ENCODE measurements at places on chromosomes 6 and 20.

DNA sequence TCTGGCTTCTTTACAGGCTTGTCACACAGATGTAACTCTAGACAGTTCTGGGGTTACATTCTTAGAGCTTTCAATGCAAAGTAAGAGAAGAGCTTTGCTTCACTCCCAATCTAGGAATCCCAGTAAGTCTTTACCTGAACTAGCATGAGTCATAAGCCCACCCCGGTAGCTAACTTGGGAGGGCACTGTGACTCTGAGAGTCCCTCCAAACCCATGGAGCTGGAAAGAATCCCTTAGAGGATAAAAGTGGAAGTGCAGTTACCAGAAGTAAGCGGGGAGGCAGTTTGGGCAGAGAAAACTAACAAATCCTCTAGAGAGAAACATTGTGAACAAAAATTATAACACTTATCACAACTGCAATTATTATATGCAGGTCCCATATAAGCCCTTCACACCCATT, 84.0 kb upstream of the SMLR1 start:
- DNase-seq, result no peak

DNA sequence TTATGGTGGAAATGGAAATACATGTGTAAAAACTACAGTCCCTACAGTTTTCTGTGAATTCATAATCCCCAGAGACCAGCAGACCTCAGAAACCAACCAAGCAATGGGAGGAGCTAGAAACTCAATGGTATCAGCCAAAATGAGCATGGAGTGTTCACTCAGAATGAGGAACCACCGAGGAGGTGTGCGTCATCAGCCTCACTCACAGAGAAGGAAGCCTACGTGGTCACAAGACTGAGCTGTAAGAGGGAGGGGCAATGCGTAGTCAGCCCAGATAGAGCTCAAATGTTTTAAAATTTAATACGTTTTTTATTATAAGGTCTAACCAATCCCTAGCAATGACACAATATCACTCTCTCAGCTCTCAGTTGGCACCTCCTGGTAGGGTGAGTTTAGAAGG, 17.4 kb downstream of the MYLK4 start:
- peak; percentile 6 for DNase-seq

- no peak for DNase-seq
These were observed 55.4 kb upstream of the RIPOR2 start for GRCh38 chr6:24990944-24991809.

DNA sequence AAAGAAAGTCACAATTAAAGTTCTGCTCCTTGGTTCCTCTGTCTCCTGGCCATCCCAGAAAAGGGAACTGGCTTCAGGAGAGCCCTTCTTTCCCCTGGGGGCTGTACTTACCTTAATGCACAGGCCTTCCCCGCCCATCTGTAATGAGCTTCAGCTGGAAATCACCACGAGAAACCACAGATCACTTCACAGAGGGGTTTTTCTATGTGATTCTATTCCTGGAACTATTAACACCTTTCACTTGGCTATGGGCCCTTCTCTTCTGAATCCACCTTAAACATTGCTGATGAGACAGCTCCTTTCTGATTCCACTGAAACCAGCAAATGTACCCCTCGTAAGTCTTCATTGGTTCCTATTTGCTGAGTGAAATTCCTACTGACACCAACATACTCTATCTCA, 80.7 kb downstream of the FOXF2 start:
- no peak for DNase-seq

DNA sequence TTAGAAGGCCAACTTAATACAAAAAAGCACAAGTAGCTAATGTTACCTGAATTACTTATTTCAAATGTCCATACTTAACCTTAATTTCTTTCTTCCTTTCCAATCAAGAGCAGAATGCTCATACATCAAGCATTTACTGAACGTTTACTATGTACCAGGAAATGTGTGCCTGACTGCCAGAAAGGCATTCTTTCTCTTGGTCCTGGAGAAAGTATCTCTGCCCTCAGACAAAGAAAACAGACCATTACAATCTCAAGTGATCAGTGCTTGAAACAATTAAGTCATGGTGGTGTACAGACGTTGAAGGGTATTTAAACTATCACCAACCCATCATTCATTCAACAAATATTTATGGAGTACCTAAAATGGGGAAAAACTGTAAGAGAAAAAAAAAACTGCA, 26.4 kb downstream of the CSNK2A1 start:
- no peak for DNase-seq

DNA sequence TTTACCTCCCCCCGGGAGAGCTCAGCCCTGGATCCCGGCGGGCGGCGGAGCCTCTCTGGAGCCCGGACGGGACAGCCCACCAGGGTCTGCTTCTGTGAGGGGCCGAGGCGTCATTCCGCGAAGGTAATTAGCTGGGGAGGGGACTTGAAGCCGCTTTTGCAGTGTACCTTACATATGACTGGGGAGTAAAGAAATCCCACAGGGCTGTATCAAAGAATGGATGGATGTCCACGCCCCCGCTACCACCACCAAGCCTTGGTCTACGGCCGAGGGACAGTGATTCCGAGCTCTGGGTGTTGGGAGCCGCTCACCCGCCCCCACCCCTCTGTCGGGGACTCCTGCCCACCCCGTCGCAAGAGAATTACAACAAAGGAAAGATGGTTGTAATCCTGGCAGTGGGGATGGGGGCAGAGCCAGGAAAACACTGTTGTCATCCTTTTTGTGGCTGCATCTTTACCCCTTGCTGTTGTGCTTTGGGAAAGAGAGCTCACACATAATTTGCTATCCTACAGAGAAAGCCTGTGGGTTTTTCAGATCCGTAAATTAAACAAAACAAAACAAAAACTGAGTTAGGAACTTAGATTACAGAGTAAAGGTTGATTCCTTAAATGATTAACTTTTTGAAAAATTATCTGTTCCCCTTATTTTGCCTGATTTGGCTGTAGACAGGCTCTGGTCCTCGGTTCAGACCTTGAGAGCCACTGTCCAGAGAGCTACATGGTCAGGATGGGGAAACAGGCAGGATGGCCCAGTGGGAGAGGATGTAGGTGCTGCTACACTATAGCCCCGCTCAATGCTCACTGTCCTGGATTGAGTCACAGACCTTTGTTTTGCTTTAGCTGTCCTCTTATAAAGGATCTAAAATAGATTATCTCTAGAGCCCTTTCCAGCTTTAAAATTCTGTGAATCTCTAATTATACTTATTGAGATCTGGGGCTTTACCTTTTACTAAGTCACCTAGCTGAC, 997 bp upstream of the FBXO30 start:
- no peak for DNase-seq

GRCh38 chr6:47161176-47161687, 119.1 kb upstream of the ADGRF1 start:
- no peak for DNase-seq

DNA sequence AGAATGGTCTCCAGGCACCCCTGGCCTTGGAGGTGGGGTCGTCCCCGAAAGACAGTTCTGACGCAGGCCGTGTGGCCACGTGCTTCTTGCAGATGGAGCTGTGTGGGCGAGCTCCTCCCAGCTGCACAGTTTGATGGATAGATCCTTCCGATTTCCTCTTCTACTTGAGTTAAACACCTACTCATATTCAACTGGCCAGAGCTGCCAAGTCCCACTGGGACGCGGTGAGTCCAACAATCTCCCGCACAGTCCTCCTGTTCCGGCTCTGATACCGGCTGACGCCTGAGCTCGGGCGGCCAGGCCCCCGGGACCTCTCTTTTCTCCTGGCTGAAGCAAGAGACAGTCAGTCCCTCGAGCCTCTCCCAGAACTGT, 57.9 kb upstream of the DACT2 start:
- DNase-seq, result no peak

GRCh38 chr20:23227274-23227673, 123.3 kb upstream of the NXT1 start:
- DNase-seq, result no peak

GRCh38 chr6:3333263-3333662, 74.5 kb downstream of the PSMG4 start:
- DNase-seq, result no peak

GRCh38 chr20:25288291-25289181, 40.7 kb downstream of the PYGB start:
- no peak for DNase-seq

DNA sequence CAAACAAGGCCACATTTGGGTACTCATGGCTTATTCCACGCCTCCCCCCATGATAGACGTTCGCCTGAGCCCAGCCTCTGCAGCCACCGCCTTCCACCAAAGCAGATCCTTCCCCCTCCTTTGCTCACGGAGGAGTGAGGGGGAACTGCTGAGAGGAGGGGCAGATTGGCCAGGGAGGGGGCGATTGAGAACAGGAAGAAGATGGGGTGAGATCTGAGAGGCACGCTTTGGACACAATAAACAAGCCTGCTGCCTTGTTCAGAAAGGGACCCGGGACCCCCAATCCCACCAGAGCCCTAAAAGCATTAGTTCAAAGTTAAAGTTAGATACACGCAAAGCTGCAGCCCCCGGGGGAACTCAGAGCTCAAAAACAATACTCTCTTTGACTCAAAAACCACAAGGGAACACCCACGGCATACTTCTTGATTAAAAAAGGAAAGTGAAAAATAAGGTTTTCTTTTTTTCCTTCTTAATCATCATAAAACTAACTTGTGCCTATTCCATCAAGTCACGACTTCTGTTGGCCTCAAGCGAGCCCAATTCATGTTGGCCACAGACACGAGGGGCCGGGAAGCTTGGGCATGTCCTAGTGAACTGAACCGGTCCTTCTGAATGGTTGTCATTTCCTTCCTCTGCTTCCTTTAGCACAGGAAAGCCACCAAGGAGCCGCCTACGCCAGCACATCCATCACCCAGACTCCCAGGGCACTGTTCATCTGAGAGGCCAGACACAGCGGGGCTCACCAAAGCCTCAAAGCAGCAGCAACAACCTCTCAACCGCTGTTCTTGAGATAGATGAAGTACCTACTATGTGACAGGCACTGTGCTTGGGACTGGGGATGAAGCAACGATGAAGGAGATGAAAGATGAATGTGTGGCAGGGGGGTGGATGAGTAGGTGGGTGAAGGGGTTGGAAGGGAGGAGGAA, 44.7 kb downstream of the NFATC2 start:
- DNase-seq, result peak; percentile 44

GRCh38 chr20:50133474-50134217, 19.9 kb downstream of the PEDS1 start:
- no peak for DNase-seq

DNA sequence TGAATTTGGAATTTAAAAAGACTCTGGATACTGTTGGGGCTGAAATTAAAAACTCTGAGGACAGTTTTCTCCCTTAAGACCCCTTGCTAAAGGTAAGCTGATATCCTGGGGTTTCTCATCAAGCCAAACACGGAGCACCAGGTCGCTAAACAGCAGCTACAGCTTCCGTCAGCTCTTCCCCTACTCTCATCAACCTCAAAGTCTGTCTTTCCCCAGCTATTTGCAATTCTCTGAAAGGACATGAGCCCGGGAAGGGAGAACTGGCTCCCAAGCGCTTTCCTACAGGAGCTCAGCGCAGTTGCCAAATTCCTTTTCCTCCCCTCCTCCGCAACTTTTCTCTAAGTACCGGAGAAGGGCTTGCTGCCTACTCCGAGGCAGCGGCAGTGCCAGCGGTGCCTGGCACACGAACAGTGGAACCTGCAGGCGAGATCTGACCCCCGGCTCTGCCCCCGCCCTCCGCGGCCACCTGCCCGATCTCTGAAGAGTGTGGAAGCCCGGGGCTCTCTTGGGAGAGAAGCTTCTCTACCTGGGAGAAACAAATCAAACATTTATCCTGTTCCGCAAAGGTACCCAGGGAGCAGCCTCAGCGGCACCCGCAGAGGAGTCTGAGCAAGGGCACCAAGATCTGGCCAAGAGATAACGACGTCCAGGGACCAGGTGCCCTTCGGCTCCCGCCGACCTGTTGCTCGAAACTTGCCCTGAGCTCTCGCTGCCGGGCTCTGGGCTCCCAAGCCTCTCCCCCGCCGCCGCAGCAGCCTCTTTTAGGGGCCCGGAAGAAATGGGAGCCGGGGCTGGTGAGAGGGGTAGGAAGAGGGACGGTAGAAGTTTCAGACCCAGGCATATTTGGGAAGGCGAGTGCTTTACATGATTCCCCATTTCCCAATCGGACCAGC, 2.2 kb downstream of the CBLN4 start:
- DNase-seq, result no peak

DNA sequence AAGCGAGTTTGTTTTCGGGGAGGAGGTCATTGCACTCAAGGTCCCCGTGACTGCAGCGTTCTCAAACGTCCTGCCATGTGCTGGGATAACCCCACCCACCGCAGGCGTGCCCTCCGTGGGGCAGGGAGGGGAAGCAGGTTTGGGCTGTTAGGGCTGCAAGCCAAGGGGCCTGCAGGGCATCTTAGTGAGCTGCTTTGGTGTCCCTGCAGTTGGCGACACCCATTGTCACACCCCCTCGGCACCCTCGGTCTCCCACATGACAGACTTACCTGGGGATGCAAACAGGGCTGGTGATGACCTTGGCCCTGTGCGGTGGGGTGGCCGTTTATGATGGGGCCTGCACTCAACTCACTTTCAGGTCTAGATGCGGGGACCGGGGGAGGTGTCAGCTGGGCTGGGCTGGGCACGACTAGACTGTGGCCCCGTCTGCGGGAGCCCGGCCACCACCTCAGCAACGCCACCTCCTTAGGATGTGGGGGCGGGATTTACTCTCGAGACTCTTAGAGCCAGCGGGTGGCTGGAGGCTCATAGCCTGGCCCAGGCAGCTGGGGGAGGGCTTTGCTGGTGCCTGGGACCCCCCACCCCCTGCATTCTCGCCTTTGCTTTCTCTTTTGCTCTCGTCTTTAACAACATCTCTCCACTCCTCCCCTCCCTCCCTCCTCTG, 6.5 kb upstream of the GATA5 start:
- no peak for DNase-seq

DNA sequence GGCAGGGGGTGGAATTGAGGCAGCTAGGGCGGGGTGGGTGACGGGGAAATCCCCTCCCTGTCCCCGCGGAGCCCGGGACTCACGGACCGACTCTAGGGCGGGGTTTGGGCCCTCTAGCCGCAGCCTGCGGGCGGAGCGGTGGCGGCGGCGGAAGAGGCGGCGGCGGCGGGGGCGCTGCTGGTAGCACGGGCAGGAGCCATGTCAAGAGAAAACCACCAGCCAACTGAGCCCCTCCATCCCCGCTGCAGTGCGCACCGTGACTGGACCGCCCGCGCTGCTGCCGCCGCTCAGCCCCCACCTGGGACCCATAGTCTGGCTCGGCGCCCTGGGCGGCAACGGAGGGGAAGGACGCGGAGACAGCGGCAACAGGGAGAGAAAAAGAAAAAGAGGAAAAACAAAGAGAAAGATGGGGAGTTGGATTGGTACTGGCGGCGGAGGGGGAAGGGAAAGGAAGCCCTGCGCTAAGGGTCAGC, 1.2 kb upstream of the C6orf62 start:
- DNase-seq, result peak; percentile 62

- DNase-seq, result no peak
These were observed 778.5 kb downstream of the MAFB start for GRCh38 chr20:39910536-39910935.

- no peak for DNase-seq
These were observed 49.8 kb upstream of the STXBP5 start for GRCh38 chr6:147154454-147154853.

- DNase-seq, result no peak
These were observed 672 bp downstream of the PREX1 start for GRCh38 chr20:48826883-48827771.

Measured in activated CD4-positive, alpha-beta T cell treated with anti-CD3 and anti-CD28 coated beads for 24 hours (primary cell).